PC-9 (cell line): ENCODE measurements at places on chromosomes 6 and 20. TPM values are rescaled to one million over a fixed set of nuclear protein-coding genes. Genes with fewer than 3 reads are reported as not detected.

DNA sequence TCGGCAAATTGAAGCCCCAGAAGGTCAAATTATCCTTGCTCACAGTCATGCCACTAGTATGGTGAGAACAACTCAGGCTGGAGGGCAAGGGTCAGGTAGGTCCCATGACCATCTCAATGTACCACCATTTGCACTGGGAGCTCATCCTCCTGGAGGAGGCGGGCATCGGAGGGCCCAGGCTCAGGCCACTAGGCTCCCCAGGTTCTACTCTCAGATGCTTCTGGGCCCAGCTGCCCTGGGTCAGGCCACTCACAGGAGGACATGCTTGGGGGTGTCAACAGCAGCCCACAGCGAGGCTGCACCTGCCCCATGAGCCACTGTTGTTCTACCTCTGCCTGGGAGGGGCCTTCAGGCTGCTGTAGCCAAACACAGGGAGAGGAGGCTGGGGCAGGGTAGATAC is 39.1 kb downstream of the NFATC2 start:
- no peak overlapping the region for H3K4me3 ChIP-seq
- H3K4me1 ChIP-seq, result peaks cover 6% of the 10 kb centered on the region; the same call in 1 of the 2 replicates
- H3K27ac ChIP-seq, result no peak overlapping the region
- H3K36me3 ChIP-seq, result no peaks in the 10 kb centered on the region

- no peak overlapping the region for H3K27ac ChIP-seq
- no peaks in the 10 kb centered on the region for H3K27me3 ChIP-seq
- DNase-seq, result no peak
- H3K36me3 ChIP-seq, result no peaks in the 10 kb centered on the region
- H3K4me1 ChIP-seq, result peaks cover 9% of the 10 kb centered on the region
Observed at GRCh38 chr6:126811321-126811720, 307.1 kb upstream of the RSPO3 start.

DNA sequence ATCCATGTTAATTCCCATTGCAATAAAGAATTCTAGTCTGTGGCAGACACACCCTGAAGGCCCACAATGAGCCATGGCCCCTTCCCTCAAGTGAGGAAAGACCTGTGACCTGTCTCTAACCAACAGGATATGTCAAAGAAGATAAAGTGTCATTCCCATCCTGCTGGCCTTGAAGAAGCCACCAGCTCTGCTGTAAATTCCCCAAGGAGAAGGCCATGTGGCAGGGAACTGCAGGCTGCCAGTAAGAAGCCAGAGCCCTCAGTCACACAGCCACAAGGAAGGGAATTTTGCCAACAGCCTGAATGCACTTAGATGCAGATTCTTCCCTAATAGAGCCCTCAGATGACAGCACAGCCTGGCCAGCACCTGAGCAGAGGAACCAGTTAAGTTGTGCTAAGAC is 24.8 kb downstream of the VIP start:
- no peaks in the 10 kb centered on the region for H3K36me3 ChIP-seq
- no peak for DNase-seq
- no peaks in the 10 kb centered on the region for H3K4me1 ChIP-seq
- no peak overlapping the region for H3K4me3 ChIP-seq
- H3K27me3 ChIP-seq, result no peaks in the 10 kb centered on the region

GSTA1 gene
- total RNA-seq, result not detected in 2 replicates

SLC52A3 gene
- total RNA-seq, result 6.9 and 7.2 TPM in 2 replicates

- DNase-seq, result no peak
- H3K27ac ChIP-seq, result no peak overlapping the region
- no peaks in the 10 kb centered on the region for H3K36me3 ChIP-seq
- no peak overlapping the region for H3K4me3 ChIP-seq
- no peaks in the 10 kb centered on the region for H3K4me1 ChIP-seq
- no peaks in the 10 kb centered on the region for H3K27me3 ChIP-seq
Observed at GRCh38 chr6:139925894-139926641, 551.6 kb upstream of the CITED2 start.

- no peak overlapping the region for H3K27ac ChIP-seq
- no peaks in the 10 kb centered on the region for H3K4me1 ChIP-seq
- DNase-seq, result no peak
Observed at GRCh38 chr20:46063652-46064054, 26.1 kb downstream of the NCOA5 start.

- H3K4me1 ChIP-seq, result peaks cover 26% of the 10 kb centered on the region
- H3K27me3 ChIP-seq, result no peaks in the 10 kb centered on the region
- no peak overlapping the region for H3K27ac ChIP-seq
- DNase-seq, result no peak
Observed at GRCh38 chr20:44021186-44021585, 106.5 kb downstream of the TOX2 start.

CST2 gene
- total RNA-seq, result not detected in 2 replicates

DNA sequence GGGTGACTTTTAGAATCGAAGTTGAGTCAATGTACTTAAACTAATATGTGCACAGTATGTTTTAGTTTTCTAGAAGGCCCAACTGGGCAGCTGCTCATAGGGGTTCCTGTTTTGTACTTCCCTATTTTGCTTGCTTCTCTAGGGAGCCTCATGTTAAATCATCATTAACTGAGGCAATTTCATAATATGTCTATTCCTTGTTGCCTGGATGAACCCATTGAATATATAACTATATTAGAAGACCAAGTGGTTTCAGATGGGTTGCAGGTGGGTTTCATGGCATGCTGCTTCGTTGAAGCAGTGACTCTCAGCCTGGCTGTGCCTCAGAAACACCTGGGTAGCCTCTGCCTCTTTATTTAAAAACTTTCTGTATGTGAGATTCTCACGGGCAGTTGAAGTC is 22.2 kb downstream of the CARMIL1 start:
- H3K27ac ChIP-seq, result no peak overlapping the region
- no peaks in the 10 kb centered on the region for H3K36me3 ChIP-seq
- no peaks in the 10 kb centered on the region for H3K4me1 ChIP-seq
- H3K27me3 ChIP-seq, result no peaks in the 10 kb centered on the region

- H3K4me3 ChIP-seq, result peak overlapping the region; percentile 4; the same call in 1 of the 2 replicates
- peaks cover 11% of the 10 kb centered on the region for H3K4me1 ChIP-seq
- no peak overlapping the region for H3K27ac ChIP-seq
Observed at GRCh38 chr6:16277101-16277981, 39.0 kb downstream of the GMPR start.
